CD4-positive, alpha-beta T cell treated with Interleukin-21 for 1 hour (primary cell): ENCODE measurements at places on chromosomes 7 and 10.
A peak's percentile ranks its signal among the peaks of the same experiment; 100 is the strongest.

DNA sequence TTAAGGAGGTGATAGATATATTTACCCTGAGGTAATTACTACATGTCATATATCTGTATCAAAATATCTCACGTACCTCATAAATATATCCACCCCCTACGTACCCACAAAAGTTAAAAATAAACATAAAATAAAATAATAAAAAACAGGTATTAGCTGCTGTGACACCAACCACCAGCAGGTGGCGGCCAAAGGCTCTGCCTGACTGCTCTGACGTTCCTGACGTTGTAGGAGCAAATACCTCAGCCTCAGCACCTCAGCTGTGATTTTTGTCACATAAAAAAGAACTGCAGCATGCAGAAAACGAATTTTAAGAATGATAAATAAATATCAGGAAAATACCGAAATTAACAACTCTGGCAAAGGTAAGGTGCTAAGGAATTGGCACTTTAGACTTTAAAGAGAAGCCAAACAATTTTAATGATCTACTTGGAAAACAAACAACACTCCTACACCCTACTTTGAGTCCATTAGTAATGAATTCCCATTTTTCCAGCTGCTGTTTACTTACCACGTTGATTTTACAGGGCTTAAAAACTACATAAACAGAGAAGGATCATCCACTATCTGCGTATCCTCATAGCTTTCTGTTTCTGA lies 125.4 kb upstream of the TARP start:
- DNase-seq = peak; percentile 53

- DNase-seq = no peak
Observed at GRCh38 chr7:71625545-71625944, 493.6 kb downstream of the GALNT17 start.

- no peak for DNase-seq
Observed at GRCh38 chr7:134422008-134422407, 36.9 kb downstream of the AKR1B1 start.

DNA sequence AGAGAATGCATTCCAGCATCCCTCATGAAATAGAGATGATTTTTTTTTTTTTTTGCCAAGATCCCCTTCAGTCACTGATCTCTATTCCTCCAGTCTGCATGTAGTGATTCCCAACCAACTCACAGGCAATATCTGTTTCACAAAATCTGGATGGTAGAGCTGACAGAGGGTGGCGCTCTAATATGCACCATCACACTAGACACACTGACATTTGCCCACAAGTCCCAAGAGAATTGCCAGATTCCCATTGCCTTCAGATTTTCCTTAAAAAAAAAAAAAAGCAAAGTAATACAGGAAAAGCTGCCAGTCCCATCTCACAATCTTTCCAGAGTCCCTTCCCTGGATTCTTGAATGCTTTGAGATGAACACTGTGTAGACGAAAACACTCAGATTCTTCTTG lies 301.0 kb downstream of the SORCS1 start:
- no peak for DNase-seq

GRCh38 chr10:79555354-79556309 lies 4.6 kb downstream of the SFTPA2 start:
- DNase-seq = no peak
